Bone marrow (tissue), 2 donors: ENCODE measurements at places on chromosomes 7 and 10.

DNA sequence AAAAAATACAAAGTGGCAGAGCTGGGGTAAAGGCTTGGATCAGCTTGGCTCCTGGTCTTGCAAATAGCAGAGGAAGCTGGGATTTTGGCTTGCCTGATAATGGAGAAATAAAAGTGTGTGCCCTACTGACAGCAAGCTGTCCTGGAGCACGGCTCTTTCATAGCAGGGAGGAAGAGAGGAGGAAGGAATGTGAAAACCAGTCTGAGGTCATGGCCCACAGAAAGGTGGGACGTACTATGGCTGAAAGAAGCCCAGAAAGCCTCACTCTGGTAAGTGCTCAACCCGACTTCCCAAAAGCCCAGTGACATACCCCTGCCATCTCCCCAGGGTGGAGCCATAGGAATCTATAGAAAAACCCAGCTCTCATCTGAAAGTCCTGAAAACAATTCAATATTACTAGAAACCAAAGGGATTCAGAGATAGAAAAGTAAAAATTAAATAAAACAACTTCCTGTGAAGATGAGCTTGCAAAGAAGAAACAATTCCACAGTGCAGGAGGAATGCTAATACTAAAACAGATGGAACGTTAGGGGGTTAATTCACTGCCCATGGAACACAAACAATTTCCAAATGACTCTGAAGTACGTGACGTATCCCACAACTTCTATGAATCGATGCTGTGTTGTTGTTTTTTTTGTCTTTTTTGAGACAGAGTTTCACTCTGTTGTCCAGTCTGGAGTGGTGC, 246.7 kb upstream of the PTN start:
- no peak for DNase-seq

GRCh38 chr10:123797813-123798212, 93.8 kb downstream of the CPXM2 start:
- no peak for DNase-seq

DNA sequence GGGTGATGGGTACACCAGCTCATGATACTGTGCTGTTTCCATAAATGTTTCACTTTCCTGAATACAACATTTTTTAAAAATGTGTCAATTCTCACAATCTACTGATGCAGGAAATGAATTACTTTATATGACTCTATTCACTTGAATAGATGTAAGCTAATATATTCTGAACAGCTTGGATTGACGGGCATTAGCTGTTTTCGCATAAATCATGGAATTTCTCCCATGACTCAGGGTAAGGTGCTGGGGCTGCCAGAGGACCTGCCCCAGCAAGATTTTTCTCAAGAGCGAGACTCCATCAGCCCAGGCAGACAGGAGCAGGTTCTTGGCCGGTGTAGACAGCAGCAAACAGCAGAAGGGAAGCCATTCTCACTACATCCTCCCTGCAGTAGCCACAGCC, 107.1 kb downstream of the PFKFB3 start:
- DNase-seq = no peak

GRCh38 chr10:14060320-14061070, 270.2 kb downstream of the FRMD4A start:
- DNase-seq = no peak

- DNase-seq = no peak
Measured at GRCh38 chr10:48470893-48471805, 133.7 kb downstream of the ARHGAP22 start.

GRCh38 chr10:72252972-72253371, 20.8 kb upstream of the DDIT4 start:
- DNase-seq = no peak

DNA sequence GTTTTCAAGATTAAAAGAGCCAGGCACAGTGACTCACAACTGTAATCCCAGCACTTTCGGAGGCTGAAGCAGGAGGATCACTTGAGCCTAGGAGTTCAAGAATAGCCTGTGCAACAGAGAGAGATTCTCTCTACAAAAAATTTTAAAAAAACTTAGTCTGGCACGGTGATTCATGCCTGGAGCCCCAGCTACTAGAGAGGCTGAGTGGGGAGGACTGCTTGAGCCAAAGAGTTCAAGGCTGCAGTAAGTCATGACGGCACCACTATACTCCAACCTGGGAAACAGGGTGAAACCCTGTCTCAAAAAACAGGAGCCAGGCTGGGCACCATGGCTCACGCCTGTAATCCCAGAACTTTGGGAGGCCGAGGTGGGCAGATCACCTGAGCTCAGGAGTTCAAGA, 86.6 kb upstream of the KCTD7 start:
- DNase-seq = no peak

GRCh38 chr7:33044401-33044718, 18.2 kb downstream of the NT5C3A start:
- DNase-seq = no peak

DNA sequence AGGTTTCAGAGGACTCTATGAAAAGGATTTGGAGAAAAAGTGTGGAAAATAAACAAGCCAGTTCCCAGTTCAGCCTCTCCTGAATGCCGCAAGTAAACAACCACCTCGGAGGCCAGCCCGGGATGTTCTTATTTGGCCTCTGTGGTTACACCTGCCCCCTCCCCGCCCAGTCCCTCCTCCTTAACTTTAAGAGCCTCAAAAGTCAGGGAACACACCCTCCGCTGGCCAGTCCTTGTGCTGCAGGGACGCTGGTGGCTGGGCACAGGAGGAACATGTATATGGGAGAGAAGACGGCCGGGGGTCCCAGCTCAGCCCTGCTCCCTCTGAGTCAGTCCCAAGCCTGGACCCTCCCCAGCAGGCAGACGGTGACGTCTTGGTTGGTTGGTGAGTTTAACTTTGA, 6.1 kb downstream of the CHST3 start:
- no peak for DNase-seq

GRCh38 chr7:155338632-155339320, 41.1 kb downstream of the INSIG1 start:
- DNase-seq = no peak

DNA sequence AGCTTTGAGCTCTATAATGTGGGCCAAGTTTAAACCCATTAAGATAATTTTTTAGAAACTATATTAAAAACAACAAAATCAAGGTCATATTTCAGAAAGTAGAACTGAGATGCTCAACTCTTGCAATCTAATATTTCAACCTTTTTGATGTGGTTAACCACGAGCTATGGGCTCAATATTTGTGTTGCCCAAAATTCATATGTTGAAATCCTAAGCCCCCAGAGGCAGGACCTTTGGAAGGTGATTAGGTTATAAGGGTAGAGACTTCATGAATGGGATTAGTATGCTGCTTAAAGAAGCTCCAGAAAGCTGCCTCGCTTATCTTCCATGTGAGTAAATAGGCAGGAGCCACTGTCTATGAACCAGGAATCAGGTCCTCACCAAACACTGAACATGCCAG, 284.4 kb downstream of the CRPPA start:
- DNase-seq = no peak

GRCh38 chr10:131155876-131156230, 155.7 kb downstream of the TCERG1L start:
- no peak for DNase-seq

DNA sequence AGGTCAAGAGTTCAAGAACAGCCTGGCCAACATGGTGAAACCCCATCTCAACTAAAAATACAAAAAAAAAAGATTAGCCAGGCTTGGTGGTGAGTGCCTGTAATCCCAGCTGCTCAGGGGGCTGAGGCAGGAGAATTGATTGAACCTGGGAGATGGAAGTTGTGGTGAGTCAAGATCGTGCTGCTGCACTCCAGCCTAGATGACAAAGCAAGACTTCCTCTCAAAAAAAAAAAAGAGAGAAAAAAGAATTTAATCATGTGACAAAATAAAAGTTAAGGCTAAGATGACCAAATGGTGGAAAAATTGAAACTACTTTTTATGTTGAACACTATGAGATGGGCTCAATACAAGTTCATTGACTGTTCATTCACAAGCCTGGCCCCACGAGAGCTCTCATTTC, 141.1 kb upstream of the WDR11 start:
- DNase-seq = no peak

DNA sequence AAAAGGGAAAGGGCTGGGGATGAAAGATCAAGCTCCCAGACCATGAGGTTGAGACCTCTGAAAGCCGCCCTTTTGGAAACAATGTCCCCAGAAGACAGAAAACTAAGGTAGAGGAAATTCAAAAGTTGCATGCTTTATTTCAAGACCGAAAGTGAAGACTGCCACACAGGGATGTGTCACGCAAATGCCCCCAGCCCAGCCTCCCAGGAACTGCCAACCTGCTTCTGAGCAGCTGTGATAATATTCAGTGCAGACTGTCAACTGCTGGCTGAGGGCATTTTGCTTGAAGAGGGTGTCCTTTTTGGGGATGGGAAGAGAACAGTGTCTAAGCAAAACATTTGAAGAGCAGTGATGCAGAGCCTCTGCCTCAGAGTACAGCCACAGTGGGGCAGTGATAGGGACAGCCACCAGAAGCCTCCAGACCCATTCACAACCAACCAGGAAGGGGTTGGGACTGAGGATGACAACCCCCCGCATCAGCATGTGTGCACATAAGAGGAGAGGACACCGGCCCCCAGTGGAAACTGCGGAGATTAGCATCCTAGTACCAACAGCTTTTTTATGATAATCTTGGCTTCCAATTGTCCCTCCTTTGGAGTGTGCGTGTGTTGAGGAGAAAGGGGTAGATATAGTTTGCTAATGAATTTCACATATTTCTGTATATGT, 34.7 kb upstream of the NFE2L3 start:
- no peak for DNase-seq

- no peak for DNase-seq
Measured at GRCh38 chr10:131205556-131205955, 106.0 kb downstream of the TCERG1L start.

DNA sequence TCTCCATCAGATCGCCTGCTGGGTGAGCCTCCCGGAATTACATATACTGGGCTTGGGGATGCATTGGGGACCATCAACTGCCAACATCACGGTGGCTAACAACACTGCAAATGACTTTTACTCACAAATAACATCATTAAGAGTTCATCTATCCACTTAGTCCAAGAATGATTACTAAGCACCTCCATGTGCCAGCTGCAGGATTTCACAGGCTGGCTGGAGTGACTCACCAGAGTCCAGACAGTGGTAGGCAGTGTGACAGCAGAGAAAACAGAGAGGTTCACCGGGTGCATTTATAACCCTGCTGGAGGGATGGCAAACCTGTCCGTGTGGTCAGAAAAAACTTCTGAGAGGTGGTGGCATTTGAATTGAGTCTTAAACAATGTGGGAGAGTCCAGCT, 3.2 kb upstream of the IGFBP3 start:
- no peak for DNase-seq

DNA sequence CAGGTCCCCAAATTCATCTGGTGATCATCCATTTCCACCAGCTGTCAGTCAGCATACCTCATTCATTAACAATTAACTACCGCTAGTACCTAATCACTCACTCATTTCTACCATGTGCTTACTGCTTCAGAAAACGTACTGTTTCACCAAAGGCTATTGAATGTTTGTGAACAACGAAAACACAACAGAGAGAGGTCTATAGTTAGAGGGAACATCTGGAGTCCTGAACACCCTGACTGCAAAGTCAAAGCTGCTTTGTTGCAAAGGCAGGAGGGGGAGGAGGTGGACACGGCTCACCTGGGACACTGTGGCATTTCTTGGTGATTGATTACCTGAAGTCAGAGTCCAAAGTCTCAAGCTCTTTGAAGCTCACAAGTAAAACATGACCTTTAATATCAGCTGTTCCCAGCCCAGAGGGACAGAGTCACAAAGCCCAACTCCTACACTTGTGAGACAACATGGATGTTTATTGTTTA, 342.3 kb upstream of the ADARB2 start:
- no peak for DNase-seq

GRCh38 chr10:85151506-85151905, 823.1 kb downstream of the CCSER2 start:
- DNase-seq = no peak

DNA sequence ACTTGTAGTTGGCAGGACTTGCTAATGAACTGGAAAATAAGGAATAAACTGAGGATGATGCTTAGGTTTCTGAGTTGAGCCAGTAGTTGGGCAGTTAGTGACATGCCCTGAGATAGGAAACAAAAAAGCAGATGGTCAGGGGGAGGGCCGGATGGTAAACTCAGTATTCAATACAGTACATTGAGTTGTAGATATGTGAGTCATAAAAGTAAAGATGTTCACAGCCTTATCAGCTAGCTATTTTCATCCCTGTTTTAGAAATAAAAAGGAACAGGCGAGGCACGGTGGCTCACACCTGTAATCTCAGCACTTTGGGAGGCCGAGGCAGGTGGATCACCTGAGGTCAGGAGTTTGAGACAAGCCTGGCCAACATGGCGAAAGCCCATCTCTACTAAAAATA, 22.2 kb upstream of the NRBF2 start:
- no peak for DNase-seq

DNA sequence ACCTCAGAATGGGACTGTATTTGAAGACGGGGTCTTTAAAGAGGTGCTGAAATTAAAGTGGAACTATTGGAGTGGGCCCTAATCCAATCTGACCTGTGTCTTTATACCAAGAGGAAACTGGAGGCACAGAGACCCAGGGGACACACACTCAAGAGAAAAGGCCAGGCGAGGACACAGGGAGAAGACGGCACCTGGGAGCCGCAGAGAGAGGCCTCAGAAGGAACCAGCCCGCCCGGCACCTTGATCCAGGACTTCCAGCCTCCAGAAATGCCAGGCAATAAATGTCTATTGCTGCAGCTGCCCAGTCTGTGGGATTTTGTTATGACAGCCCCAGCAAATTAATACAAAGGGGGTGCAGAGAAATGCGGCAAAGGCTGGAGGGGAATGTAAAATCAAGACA, 10.5 kb downstream of the CARD11 start:
- no peak for DNase-seq

- no peak for DNase-seq
Measured at GRCh38 chr7:122268101-122268500, 36.4 kb downstream of the FEZF1 start.

DNA sequence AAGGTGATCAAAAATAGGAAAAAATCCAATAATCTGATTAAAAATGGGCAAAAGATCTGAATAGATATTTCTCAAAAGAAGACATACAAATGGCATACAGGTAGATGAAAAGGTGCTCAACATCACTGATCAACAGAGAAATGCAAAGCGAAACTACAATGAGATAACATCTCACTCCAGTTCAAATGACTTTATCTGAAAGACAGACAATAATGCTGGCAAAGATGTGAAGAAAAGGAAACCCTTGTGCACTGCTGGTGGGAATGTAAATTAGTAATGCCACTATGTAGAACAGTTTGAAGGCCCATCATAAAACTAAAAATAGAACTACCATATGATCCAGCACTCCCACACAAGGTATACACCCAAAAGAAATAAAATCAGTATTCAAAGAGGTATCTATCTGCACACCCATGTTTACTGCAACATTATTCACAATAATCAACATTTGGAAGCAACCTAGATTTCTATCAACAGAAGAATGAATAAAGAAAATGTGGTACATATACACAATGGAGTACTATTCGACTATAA, 85.0 kb downstream of the LRRN3 start:
- DNase-seq = no peak

DNA sequence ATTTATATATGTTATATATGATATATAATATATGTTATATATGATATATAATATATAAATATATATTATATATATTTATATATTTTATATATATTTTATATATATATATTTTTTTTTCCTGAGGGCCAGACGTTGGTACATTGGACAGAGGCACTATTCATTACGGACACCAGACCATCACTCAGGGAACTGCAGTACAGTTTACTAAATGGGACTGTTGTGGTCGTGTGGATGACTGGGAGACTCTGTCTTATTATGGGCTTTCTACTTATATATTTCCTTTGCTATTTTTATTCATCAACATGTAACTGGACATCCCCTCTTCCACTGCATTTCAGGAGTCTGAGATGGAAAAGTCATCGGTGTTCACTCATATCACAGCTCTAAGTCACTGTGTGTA, 87.1 kb upstream of the PRKCQ start:
- no peak for DNase-seq
